NCI-H526 treated with DMSO at 0.1 percent for 48 hours (cell line): ENCODE measurements at places on chromosomes 5 and 9.

DNA sequence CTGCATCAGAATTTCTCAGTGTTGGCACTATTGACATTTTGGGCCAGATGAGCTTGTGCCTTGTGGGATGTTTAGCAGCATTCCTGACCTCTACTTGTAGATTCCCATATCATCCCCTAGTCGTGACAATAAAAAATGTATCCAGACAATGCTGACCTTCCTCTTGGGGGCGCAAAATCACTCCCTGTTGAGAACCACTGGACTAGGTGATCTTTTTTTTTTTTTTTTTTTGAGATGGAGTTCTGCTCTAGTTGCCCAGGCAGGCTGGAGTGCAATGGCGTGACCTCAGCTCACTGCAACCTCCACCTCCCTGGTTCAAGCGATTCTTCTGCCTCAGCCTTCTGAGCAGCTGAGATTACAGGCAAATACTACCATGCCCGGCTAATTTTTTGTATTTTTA is 22.6 kb downstream of the STXBP1 start:
- no peak for DNase-seq

DNA sequence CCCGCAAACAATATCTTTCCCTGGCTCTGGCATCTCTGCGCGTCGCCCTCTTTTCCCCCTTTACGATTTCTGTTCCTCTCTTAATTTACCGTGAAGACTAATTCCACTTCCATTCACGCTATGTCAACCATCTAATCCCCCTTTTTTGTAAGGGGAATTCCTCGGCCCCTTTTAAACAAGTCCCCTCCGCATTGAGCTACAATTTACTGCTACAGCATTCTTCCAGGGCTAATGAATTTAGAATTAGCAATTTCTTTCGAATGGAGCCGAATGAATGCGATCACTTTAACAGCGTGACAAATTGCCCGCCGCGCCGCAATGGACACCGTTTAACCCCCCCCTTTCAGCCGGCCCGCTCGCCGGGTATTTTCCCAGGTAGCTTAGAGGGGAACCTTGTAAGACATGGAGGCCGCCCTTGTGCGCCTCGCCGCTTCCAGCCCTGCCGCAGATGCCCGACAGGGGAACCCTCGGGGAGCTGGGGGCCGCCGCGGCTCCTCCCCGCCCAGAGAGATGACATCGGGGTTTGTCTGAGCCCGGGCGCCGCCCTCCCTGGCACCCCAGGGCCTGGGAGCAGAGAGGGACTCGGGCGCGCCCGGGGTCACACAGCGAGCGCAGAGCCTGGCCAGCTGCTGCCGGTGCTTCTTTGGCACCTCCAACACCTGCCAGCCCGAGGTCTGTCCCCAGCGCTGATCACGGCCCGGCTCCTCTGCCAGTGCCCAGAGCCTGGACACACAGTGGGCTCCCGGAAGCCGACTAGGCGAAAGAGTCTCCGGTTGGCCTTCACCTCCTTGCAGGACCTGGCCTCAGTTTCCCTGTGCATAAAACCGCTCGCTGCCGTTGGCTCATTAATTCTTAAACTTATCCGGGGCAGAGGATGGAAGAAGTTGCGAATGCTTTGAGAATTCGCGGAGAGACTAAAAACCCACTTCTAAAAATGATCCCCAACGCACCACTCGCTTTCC is 1.3 kb downstream of the PRDM12 start:
- no peak for DNase-seq

- no peak for DNase-seq
Observed at GRCh38 chr9:133353548-133353947, 2.7 kb downstream of the SURF1 start.

- no peak for DNase-seq
Observed at GRCh38 chr5:32506799-32507198, 62.3 kb upstream of the ZFR start.

DNA sequence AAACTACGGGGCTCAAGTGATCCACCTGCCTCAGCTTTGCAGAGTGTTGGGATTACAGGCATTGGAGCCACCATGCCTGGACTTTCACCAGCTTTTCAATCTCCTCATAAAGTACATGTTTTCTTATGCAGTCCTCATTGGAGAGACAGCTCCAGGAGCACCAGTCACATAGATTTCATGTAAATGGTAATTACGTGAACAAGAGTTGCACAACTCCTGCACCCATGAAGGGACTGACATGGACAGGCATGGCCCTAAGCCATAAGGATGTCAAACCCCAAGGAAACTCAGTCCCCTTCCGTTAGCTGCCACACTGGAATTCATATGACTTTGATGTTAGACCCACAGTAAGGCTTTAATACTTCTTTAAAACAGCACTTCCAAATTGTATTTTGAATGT is 7.6 kb upstream of the ADGRV1 start:
- DNase-seq, result no peak

DNA sequence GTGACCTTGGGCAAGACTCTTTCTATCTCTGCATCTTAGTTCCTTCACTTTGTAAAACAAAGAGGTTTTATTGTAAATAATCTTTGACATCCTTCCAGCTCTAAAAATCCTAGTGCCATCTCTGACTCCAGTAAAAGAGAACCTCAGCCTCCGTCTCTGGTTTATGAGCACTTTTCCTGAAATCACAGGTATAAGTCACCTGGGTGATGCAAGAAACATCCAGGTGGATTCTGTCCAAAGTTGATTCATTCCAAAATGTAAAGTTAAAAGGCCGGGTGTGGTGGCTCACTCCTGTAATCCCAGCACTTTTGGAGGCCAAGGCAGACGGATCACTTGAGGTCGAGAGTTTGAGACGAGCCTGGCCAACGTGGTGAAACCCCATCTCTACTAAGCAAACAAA is 21.1 kb upstream of the UBAP2 start:
- DNase-seq, result no peak

GRCh38 chr5:42718591-42718990 is 38.0 kb upstream of the CCDC152 start:
- no peak for DNase-seq

DNA sequence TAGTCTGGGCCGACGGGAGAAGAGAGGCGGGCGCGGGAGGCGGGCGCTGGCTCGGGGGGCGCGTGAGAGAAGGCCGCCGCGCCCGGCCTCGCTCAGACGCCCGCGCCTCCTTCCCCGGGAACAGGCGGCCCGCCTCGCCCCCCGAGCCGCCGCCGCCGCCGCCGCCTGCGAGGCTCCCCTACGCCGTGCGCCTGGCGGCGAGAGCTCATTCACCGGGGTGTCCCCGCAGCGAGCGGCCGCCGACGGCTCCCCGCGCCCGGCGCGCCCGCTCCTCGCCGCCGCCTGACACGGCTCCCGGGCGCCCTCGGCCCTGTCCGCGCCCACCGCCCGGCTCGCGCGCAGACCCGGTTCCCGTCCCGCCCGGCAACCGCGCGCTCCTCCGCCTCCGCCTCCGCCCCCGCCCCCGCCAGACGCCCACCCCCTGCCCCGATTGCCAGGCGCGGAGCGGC is at the start of gene GNAQ:
Gene GNAQ (minus strand): TSS at position 368 of the 449 bp plus-strand sequence. CDS start 576 bp downstream, outside the sequence.
- no peak for DNase-seq

DNA sequence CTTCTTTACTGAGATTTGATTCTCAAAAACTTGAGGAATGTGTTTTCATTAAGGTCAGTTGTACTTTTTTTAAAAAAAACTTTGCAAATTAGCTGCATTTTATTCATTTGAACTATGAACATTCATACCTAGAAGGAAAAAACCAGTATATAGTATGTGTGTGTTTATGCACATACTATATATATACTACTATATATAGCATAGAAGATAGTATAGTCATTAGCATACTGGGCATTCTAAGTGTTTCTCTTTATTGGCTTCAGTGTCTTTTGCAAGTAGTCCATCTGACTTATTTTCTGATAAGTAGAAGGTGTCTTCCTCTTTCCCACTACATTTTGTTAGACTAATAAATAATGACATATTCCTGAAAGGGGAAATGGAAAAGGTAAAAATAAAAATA is 33.0 kb downstream of the ELOVL7 start:
- DNase-seq, result no peak

DNA sequence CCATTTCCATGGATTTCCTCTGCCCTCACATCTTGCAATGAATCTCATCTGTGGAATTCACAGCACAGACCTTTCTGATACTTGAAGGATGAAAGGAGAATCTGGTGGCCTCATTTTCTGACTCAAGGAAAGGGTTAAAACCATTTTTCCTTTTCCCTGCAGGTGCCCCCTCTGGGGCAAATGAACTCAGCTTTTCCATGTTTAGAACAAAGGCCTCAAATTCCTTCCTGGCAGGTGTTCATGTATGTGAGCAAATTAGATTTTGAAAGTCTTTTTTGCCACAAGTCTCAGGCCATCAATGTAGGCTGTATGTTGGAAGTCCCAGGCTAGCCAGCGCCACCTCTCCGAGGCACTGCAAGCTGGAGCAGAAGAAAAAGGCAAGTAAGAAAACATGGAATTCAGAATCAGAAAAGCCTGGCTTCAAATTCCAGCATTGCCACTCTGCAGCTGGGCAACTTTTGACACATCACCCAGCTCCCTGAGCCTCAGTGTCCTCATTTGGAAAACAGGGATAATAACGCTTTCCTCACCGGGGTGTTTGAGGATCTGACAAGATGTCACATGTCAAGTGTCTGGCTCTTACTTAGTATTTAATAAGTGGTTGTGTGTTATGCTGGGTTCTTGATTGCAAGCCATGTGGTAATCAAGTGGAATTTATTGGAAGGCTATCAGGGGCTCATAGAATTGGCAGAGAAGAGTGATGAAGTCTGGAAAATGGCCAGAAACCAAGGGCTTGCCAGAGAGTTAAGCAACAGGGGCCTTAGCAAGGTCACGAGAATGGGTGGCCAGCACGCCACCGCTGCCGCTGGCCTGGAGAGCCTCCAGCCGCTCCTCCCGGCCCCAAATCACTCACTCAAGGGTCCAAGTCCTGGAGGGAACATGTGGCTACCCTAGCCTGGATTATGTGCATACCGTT is 48.4 kb upstream of the SMIM23 start:
- no peak for DNase-seq

- no peak for DNase-seq
Observed at GRCh38 chr9:102405218-102405867, 589.8 kb upstream of the CYLC2 start.

GRCh38 chr5:173328844-173329490 is 753 bp upstream of the STC2 start:
- peak; percentile 18 for DNase-seq

GRCh38 chr9:84285381-84285780 is 55.2 kb downstream of the SLC28A3 start:
- DNase-seq, result no peak

- DNase-seq, result no peak
Observed at GRCh38 chr5:50975840-50976239, 309.4 kb downstream of the PARP8 start.

GRCh38 chr9:113261917-113262671 is 13.3 kb downstream of the CDC26 start:
- no peak for DNase-seq

DNA sequence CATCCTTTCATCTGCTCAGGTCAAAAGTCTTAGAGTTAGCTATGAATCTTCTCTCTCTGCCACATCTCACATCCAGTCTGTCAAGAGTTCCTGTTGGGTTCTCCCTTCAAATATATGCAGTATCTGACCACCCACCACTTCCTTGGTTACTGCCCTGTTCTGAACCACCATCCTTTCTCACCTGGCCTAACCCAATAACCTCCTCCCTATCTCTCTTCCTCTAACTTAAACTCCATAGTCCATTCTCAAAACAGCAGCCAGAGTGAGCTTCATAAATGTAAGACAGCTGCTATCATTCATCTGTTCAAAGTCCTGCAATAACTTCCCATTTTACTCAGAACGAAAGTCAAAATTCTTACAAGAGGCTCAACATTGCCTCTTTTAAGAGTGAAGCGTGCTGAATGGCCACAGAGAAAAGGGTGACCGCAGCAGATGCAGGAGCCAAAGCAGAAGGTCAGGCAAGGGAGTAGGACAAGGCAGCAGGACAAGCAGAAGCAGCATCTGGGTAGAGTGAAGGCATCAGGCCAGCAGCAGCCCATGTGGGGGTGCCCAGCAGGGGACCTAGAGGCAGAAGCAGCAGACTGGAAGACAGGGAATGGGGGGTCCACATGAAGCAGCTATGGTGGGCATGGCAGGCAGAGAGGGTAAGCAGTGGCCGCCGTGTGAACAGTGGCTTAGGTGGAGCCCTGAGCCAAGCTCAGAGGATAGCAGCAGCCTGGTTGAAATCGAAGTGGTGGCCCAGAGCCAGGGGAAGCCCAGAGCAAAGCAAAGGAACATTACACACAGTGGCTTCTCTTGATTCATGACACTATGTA is 39.3 kb upstream of the CDC42SE2 start:
- DNase-seq, result no peak

DNA sequence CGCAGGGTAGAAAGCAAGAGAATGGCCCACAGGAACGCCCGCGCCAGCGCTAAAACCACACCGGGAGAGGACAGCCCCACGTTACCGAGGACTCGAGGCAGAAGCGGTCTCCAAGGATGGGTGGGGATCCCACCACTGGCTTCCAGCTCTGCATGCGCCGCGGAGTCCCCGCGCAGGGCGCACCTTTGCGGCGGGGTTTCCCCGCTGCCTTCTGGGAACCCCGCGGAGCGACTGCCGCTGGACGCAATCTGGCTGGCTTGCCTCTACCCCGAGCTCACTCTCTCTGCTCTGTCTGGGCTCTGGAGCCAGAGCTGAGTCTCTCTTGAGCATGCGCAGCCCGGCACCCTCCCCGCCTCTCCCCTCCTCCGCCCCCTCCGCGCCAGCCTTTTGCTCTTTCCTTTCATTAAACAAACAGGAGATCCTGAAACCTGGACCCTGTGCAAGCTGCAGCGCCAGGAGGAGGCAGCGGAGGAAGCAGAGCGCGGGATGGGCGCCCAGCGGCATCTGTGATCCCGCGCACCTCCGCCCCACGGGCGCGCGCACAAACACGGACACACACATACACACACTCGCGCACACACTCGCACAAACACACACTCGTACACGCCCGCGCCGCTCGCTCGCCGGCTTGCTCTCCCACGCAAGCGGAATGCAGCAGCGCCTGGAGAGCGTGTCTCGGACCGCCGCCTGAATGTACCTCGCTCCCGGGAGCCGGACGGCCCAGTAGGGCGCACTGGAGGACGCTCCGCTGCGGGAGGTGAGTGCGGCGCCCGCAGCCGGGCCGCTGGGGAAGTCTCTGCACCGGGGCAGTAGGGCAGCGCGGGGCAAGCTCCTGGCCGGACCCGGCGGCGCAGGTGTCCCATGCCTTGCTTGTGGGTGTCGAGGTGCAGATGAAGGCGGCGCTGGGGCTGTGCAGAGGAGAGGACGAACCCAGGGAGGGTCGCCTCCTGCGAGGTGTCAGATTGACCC is at the start of gene PLPPR1:
Gene PLPPR1 (plus strand): TSS at position 382 of the 969 bp plus-strand sequence.
- peak; percentile 87 for DNase-seq
